Astrocyte (in vitro differentiated cells and primary cell): ENCODE measurements at places on chromosomes 4 and X.

- no peak for DNase-seq
Observed at GRCh38 chr4:140374130-140374477, 658 bp downstream of the SCOC start.

DNA sequence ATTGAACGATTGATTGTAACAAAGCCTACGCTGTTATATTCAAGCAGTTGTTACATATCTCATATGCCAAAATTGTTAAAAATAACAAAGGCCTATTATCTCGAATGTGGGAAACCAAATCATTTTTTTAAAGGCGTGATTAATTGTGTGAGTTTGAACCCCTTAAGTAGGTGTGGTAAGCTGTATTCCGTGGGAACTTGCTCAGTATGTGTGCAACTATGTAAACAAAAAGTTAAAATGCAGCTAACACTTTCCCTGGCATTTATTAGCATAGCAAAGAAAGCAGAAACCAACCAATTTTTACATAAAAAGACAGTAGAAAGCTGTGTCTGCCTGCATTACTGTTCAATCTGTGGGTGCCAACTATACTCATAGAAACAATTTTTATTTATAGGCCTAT is 166.0 kb upstream of the HAND2 start:
- DNase-seq, result no peak

- DNase-seq, result no peak
Observed at GRCh38 chr4:185344743-185345538, 50.8 kb downstream of the LRP2BP start.

DNA sequence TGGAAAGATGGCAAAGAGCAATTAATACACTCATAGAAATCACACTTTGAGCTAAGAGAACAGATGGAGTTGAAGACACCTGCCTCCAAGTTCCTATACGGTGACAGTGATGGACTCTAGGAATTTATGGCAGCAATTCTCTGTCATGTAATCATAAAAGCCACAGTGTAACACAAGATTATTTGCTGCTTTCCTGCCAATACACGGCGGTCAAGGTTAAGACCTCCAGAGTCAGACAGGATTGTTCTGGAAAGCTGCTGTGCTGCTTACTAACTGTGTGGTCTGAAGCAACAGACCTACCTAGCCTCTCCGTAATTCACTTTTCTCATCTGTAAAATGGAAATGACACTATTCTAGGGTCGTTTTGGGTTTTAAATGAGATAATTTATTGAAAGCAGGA is 14.6 kb upstream of the KIT start:
- no peak for DNase-seq

GRCh38 chrX:69320116-69320515 is 154.9 kb upstream of the PJA1 start:
- no peak for DNase-seq

DNA sequence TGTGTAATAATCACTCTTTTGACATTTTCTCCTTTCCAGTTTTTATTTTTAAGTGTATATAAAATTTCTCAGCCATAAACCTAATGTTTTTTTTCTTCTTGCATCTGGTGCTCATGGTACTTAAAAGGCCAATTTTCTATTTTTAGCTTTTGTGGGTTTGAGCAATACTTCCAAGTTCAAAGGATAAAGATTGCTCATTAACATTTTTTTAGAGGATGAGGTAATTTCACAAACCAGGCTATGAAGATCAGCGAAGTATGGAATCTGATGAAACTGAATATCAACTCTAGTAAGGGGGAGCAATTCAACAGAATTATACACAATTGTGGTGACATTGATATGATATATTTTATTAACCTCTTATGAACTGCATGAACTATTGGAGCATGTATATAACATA is 25.8 kb upstream of the KLHL34 start:
- peak; percentile 61 for DNase-seq

DNA sequence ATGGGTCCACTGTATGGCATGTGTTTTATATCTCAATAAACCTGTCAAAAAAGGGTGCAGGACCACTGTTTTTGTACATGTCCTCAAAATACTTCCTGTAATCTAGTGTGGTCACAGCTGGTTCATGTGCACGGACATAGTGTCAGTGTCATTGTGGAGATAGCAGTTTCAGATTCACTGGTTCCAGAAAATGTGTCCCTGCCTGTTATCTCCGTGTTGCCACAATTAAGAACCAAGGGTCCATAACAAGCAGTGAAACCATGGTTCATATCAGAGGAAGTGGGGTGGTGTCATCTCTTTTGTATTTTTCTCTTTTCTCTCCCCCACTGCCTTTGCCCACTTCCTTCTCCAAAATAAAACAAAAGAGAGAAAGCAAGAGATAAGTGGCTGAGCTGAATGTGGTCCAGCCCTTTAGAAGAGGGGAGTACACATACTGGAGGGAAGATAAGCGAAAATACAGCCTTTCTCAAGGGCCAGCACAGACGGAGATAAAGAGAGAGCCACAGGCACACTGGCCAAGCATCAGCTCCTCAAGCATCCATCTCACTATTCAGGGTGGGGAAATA is 51.2 kb downstream of the TBL1X start:
- DNase-seq, result no peak

GRCh38 chr4:167028976-167029375 is 205.3 kb downstream of the SPOCK3 start:
- DNase-seq, result no peak

DNA sequence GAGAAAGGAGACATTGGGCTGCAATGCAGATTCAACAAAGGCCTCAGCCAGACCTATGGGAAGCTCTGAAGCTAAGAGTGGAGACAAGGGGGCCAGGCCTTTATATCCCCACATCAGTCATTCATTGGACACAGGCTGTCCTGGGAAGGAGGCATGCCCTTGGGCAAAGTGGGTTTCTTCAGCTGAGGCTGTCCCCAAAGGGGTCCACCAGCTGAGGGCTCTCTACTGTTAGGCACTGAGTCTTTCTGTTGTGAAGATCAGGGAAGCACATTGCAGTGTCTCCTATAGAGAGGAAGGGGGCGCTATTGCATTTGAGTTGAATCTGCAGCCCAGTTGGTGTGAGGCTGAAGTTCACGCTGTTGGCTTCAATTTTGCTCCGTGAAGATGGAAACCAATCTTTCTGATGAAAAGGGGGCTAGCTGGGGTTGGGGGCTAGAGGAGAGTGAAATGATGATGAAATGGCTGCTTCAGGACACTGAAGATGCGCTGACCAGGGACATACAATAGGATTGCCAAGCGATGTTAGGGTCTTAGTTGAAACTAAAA is 48.0 kb downstream of the SLC25A5 start:
- DNase-seq, result peak; percentile 18

DNA sequence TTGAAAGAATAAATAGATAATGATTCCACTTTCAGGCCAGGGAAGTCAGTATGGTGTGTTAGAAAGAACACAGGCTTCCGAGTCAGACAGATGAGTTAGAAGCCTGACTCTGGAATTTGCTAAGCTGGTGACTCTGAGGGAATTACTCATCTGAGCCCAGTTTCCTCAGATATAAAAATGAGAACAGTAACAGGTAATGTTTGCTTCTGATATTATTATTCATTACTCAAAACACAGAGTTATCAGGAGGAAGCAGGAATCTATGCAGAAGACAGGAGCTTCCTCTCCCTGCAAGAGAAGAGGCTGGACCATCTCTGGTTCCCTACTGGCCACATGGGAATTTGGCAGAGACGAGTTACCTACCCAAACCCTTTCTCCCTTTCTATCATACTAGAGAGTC is 163.1 kb downstream of the EVC2 start:
- no peak for DNase-seq

DNA sequence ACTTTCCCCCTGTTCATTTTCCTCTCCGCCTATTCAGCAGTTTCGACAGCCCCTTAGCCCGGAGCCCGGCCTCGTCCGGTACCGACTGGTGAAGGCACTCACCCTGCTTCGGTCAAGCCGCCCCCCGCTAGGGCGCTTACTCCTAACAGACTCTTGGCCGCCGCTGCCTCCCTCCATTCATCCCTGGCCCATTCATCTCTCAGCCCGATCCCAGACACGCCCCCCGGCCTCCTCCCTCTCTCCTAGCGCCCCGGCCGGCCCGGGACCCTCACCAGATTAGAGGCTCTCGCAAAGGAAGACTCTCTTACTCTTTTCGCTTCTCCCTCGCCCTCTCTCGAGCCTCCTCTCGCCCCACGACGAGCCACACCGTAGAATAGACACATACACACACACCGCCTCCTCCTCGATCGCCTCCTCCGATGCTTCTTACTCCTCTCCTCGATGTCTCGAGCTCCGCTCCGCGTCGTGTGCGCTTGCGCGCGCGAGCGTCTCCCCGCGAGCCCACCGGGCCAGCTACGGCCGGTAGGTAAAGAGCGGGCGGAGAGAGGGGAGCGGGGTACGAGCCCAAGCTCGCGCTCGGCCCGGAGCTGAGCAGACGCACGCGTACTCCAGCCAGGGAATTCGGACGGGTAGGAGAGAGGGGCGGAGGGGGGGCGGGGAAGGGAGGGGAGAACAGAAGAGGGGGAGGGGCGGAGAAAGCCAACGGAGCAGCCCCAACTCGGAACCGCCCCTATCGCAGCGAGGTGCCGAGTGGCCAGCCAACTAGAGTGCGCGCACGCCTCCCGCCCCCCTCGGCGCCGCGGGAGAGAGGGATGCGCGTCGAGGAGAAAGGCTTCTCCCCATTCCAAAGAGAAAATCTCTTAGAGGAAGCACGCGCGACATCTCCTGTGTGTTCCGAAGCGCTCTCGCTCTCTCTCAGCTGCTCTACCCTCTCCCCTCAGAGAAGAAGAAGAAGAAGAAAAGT is at the start of gene WNK3:
Gene WNK3, minus strand, starts transcription at position 633 of the 964 bp plus-strand sequence.
- peak; percentile 59 for DNase-seq
